LHCN-M2 (cell line): ENCODE measurements at places on chromosomes 2 and 18. TPM values are rescaled to one million over a fixed set of nuclear protein-coding genes. Genes with fewer than 3 reads are reported as not detected.

DNA sequence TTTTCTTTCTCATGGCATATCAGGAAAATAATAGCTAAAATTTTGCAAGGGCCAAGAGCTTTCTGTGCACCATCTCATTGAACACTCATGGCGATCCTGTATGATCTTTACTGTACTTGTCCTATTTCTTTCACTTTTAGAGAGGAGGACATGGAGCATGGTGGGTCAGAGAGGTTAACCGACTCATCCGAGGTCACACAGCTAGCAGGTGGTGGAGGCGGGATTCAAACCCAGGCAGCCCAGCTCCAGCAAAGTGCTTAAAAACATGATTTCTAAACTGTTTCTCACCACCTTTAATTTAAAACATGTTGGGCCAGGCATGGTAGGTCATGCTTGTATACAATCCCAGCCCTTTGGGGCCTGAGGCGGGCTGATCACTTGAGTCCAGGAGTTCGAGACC is 6.4 kb downstream of the NGEF start:
- no peak for DNase-seq

DNA sequence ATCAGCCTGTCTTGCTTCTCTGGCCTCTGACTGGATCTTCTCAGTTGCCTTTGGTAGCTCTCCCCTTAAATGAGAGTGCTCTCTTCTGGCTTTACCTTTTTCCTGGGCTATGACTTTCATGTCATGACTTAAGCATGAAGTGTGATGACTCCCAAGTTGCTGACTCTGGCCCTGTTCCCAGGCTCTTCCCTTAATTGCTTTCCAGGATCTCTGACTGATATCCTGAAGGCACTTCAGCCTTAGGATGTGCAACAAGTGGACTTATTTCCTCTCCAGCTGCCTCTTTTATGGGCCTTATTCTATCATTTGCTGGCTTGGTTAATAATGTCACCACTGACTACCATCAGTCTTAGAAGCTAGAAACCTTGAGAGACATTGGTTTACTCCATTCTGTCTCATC is 17.4 kb downstream of the SEMA4F start:
- DNase-seq, result peak; percentile 34

GRCh38 chr2:97005353-97005752 is 19.0 kb upstream of the FAM178B start:
- peak; percentile 5 for DNase-seq

GRCh38 chr2:69914164-69914949 is 552 bp upstream of the MXD1 start:
- DNase-seq, result peak; percentile 100

DNA sequence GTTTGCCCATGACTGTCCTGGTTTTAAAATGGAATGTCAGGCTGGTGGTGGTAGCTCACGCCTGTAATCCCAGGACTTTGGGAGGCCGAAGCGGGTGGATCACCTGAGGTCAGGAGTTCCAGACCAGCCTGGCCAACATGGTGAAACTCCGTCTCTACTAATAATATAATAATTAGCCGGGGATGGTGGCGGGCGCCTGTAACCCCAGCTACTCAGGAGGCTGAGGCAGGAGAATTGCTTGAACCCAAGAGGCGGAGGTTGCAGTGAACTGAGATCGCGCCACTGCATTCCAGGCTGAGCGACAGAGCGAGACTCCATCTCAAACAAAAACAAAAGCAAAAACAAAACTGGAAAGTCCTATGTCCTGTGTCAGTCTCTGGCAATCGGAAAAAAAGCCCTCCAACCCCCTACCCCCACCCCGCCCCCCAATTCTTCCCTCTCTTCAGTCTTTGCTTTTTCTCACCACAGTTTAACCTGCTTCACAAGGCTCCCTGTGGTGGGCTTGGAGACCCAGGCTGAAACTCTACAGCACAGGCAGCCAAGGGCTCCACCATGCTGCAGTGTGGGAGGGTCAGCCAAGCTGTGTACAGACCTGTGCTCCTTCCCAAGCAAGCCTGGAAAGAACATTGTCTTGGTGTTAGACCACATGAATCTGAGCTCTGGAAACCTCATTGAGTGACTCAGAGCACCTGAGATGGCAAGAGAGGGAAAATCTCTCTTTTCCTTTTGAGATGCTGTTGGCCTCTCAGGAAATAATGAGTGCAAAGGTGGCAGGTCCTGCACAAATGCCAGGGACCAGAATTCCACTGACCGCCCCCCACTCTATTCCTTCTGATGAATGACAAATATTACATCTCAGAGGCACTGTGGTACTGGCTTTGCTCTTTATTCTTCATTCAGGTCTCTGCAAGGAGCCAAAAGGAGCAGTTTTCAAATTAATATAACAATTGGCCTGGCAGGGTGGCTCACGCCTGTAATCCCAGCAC is 16.7 kb downstream of the MYCN start:
- DNase-seq, result no peak

GRCh38 chr2:142878031-142878678 is 691 bp downstream of the KYNU start:
- DNase-seq, result no peak

- DNase-seq, result peak; percentile 30
Measured at GRCh38 chr18:75269124-75269680, 58.6 kb downstream of the TSHZ1 start.

GRCh38 chr2:160336105-160336504 is 136.0 kb upstream of the ITGB6 start:
- DNase-seq, result no peak

- no peak for DNase-seq
Measured at GRCh38 chr2:73238149-73238548, 4.0 kb downstream of the CCT7 start.

- DNase-seq, result no peak
Measured at GRCh38 chr2:54409752-54410151, 46.4 kb upstream of the SPTBN1 start.

IL36A gene
- not detected in 2 replicates for total RNA-seq

BMP10 gene
- total RNA-seq, result not detected in 2 replicates

CCDC148 gene
- total RNA-seq, result 0.26 and 0.29 TPM in 2 replicates

GRB14 gene
- total RNA-seq, result 0.34 and 0.77 TPM in 2 replicates
